Lower lobe of right lung (tissue), 2 donors: ENCODE measurements at places on chromosomes 3 and 15. TPM values are rescaled to one million over a fixed set of nuclear protein-coding genes. Genes with fewer than 3 reads are reported as not detected.
A peak's percentile ranks its signal among the peaks of the same experiment; 100 is the strongest.

DNA sequence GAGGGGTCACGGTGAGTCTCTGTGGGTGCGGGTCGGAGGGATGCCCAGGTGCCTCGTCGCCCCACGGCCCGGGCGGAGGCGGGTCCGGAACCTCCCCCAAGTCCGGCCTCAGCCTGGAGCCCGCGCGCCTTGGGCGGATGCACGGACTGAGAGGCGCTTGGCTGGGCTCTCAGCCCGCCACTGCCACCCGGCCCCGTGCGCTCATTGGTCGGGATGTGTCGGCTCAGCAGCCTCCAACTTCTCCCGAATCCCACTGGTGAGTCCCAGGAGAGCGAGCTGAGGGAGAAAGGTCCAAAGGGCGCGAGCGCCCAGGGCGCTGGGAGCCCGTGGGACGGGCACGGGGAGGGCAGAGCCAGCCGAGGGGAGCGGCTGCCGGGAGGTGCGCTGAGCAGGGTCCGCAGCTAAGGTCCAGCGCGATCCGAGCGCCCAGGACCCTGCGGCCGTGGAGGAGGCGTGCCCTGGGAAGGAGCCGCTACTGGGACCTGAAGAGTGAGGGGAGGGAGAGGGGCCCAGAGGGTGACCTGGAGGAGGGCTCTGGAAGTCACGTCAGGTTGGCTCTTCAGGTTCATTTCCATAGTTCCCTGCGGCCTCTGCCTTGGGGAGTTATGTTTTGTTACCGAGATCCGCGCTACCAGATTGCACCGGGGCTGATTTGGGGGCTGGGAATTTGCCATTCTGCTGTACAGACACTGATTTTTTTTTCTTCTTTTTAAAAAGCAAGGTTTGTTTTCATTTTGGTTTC, at the start of gene MME:
Gene MME, plus strand, starts transcription at position 574 of the 742 bp plus-strand sequence. CDS start 3,849 bp downstream, outside the sequence.
- peak within 1 kb of the TSS; percentile 64 for H3K4me3 ChIP-seq
- no peaks in the 10 kb centered on the region for H3K36me3 ChIP-seq
- peak; percentile 69 for DNase-seq
- H3K27ac ChIP-seq: peak within 1 kb of the TSS; percentile 39
- H3K4me1 ChIP-seq: peaks cover 16% of the 10 kb centered on the region
- peaks cover 18% of the 10 kb centered on the region for H3K27me3 ChIP-seq

DNA sequence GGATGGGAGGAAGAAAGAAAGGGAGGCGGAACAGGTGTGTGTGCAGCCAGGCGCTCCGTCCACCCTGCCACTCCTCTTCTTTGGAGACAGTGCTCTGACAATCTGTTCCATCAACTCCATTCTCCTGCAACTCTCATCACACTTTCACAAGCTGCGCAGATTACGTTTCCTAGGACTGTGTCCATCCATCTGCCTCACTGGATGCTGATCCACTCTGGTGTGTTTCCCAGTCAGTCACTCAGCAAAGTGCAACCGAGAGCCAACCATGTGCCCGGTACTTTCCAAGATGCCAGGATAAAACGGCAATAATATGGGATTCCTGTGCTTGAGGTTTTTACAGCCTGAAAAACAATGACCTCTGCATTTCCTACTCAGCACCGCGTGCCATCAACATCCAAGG, 59.6 kb downstream of the SLC12A8 start:
- no peaks in the 10 kb centered on the region for H3K36me3 ChIP-seq
- H3K27me3 ChIP-seq: no peaks in the 10 kb centered on the region
- no peak overlapping the region for H3K27ac ChIP-seq

DNA sequence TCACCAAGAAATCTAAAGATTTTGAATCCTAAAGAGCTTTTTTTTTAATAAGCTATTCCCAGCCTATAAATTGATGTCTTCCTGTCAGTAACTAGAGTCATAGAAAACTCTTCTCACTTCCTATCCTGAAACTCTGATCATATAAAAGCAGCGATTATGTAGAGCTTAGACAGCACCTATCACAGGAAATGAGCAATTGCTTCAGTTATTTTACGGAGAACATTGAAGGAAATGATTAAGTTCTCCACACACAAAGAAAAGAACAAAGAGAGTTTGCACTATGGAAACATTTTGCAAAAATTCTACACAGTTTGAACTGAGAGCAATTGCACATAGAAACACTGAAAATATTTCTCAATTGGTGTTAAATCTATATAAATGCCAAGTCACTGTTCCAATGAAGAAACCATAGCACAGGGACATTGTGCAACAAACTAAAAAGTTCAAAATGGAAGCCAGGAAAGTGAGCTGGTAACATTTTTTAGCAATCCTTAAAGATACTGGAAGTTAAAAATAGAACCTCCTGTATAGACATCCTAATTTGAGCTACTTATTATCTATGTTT, 291.5 kb upstream of the ARHGEF26 start:
- H3K4me3 ChIP-seq: no peak overlapping the region
- no peak overlapping the region for H3K27ac ChIP-seq
- no peaks in the 10 kb centered on the region for H3K27me3 ChIP-seq
- no peaks in the 10 kb centered on the region for H3K4me1 ChIP-seq
- no peak for DNase-seq
- no peaks in the 10 kb centered on the region for H3K36me3 ChIP-seq

DNA sequence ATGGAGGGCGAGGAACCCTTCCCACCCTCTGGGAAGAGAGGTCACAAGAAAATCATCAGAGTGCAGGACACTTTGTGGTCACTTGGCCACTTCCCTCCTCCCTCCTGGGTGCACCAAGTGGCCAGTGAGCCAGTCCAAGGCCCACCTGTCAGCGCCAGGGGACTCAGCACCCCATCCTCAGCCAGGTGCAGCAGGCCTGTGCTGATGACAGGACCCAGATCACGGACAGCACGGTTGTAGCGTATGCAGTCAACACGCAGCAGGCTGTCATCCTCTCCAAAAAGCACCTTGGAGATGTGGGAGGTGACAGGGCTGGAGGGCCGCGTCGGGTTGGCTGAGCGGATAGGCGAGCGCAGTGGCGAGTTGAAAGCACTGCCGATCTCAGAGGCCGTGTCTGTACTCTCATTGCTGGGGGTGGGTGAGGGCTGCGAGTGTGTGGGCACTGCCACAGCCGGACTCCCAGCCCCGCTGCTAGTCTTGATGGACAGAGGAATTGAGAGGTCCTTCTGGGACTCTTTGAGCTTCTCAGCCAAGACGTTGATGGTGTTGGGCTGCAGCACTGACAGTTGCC, 41.5 kb downstream of the SEMA3G start:
- peak; percentile 38 for DNase-seq
- no peaks in the 10 kb centered on the region for H3K27me3 ChIP-seq
- peaks cover 96% of the 10 kb centered on the region for H3K36me3 ChIP-seq
- peaks cover 6% of the 10 kb centered on the region for H3K4me1 ChIP-seq

DNA sequence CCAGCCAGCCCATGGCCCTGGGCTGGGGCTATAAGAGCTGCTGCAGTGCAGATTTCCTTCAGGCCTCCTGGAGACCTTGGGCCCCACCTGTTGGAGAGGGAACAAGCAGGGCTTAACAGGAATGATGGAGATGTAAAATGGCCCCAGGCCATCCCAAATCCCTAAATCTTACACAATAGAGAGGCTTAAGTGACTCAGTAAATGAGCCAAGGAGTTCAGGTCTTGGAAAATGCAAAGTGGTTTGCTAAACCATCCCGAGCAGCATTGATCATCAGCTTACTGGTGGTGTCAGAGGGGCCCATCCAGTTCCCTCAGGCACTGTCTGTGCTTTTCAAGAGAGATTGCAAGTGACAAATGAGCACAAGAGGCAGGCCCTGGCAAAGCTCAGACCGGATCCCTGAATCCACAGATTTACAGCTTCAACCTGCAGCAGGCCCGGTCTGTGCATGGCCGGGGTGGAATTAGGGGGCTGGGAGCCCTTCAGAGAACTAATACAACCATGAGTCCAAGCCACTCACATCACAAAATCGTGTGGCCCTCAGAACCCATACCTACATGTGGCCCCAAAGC, 325.4 kb downstream of the UACA start:
- H3K36me3 ChIP-seq: no peaks in the 10 kb centered on the region
- no peaks in the 10 kb centered on the region for H3K27me3 ChIP-seq
- peaks cover 10% of the 10 kb centered on the region for H3K4me1 ChIP-seq
- H3K27ac ChIP-seq: no peak overlapping the region
- no peak for DNase-seq

- no peak for DNase-seq
- no peaks in the 10 kb centered on the region for H3K36me3 ChIP-seq
- H3K27me3 ChIP-seq: no peaks in the 10 kb centered on the region
- no peak overlapping the region for H3K4me3 ChIP-seq
- H3K27ac ChIP-seq: no peak overlapping the region
Observed at GRCh38 chr3:28980631-28981030, 300.2 kb upstream of the RBMS3 start.

DNA sequence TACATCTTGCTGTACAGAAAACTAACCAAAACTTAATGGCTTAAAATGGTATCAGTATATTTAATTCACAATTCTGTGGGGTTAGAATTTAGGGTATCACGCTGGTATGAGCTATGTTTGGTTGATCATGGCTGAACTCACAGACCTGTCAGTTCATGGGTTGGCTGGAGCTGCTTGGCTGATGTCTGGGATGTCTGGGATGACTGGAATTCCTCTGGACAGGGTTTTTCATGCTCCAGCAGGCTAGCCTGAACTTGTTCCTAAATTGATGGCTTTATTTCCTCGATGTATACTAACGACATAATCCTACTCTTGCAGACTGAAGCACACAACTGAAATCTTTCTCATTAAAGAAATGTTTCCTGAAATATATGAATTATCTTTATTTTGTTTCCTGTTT, 338.9 kb upstream of the GBE1 start:
- no peaks in the 10 kb centered on the region for H3K27me3 ChIP-seq
- no peak for DNase-seq
- H3K4me1 ChIP-seq: no peaks in the 10 kb centered on the region
- H3K27ac ChIP-seq: no peak overlapping the region
- no peaks in the 10 kb centered on the region for H3K36me3 ChIP-seq
- no peak overlapping the region for H3K4me3 ChIP-seq

DNA sequence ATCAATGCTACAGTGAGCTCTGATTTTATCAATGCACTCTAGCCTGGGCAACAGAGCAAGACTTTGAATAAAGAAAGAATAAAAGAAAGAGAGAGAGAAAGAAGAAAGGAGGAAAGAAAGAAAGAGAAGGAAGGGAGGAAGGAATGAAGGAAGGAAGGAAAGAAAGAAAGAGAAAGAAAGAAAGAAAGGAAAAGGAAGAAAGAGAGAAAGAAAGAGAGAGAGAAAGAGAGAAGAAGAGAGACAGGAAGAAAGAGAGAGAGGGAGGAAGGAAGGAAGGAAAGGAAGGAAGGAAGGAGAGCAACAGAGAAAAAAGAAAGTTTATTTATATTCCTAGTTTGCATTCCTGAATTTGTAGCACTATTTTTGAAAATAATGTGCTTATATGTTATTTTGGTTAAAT, 52.3 kb upstream of the ITGA11 start:
- H3K36me3 ChIP-seq: no peaks in the 10 kb centered on the region
- no peak overlapping the region for H3K27ac ChIP-seq
- H3K4me1 ChIP-seq: no peaks in the 10 kb centered on the region
- H3K4me3 ChIP-seq: no peak overlapping the region
- H3K27me3 ChIP-seq: no peaks in the 10 kb centered on the region

- H3K4me3 ChIP-seq: no peak overlapping the region
- no peaks in the 10 kb centered on the region for H3K27me3 ChIP-seq
- peaks cover 18% of the 10 kb centered on the region for H3K36me3 ChIP-seq
- no peaks in the 10 kb centered on the region for H3K4me1 ChIP-seq
Observed at GRCh38 chr3:98800401-98800800, 37.3 kb downstream of the ST3GAL6 start.

DNA sequence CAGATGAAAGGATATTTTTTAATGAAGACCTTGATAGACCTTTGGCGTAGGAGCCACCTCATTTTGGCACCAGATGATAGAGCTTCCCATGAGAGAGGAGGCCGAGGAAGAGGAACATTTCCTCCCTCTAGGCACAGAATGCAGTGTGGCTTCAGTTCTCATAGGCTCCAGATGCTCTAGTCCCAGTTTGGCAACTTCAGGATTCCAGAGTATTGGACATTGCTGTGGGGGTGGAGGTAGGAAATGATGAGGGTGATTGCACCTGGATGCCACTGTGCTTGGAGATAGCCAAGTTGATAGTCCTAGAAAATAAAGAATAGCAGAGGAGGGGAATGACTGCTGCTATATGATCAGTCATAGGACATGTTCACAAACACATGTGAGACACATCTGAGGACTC, 58.3 kb upstream of the KY start:
- no peak overlapping the region for H3K4me3 ChIP-seq
- H3K4me1 ChIP-seq: no peaks in the 10 kb centered on the region
- no peaks in the 10 kb centered on the region for H3K27me3 ChIP-seq
- no peak overlapping the region for H3K27ac ChIP-seq

GRCh38 chr3:197592361-197593045, 36.7 kb upstream of the BDH1 start:
- no peak for DNase-seq
- H3K4me3 ChIP-seq: no peak overlapping the region
- H3K27ac ChIP-seq: no peak overlapping the region
- no peaks in the 10 kb centered on the region for H3K4me1 ChIP-seq
- H3K36me3 ChIP-seq: no peaks in the 10 kb centered on the region

GRCh38 chr3:139201446-139202225, 142.2 kb upstream of the MRPS22 start:
- no peaks in the 10 kb centered on the region for H3K36me3 ChIP-seq
- no peak overlapping the region for H3K27ac ChIP-seq
- H3K4me3 ChIP-seq: no peak overlapping the region
- no peaks in the 10 kb centered on the region for H3K27me3 ChIP-seq
- H3K4me1 ChIP-seq: no peaks in the 10 kb centered on the region

DNA sequence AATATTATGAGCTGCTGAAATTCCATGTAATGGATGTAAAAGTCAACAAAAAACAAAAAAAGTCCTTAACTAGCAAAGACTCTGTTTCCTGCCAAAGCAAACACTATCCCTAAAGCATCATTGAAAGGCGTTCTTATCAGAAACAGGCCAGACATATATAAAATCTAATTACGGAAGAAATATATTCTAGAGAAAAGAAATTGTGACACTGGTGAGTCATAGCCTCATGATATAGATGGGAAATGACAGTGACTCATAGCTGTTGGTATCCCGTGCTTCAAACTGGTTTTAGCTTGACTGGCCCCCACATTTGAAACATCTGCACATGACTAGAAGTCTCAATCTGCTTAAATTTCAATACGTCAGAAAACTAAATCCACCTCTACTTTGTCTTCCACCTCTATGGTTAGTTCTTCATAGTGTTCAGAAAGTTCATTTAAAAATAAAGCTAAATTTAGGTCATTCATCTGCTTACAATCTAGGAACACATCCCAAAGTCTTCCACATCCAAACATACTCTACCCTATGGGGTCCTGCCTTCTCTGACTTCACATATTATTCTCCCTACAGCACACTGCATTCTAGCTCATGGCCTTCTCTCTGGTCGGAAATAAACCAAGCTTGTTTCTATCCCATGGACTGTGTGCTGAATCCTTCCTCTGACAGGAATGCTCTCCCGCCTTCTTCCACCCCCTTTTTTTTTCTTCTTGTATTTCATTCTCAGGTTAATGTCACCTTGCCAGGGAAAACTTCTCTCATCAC, 456.3 kb upstream of the ARRDC4 start:
- no peak for DNase-seq
- H3K27me3 ChIP-seq: no peaks in the 10 kb centered on the region
- no peaks in the 10 kb centered on the region for H3K36me3 ChIP-seq

RBP2 gene
- total RNA-seq: 3.1 TPM

SEMA3F gene
- 44.7 TPM for total RNA-seq

SPATA12 gene
- total RNA-seq: 0.15 TPM

DUOXA2 gene
- total RNA-seq: not detected

SLC12A1 gene
- not detected for total RNA-seq

SLC51B gene
- 3.2 TPM for total RNA-seq

GPR62 gene
- total RNA-seq: not detected

FES gene
- total RNA-seq: 51.0 TPM
